Stimulated activated CD4-positive, alpha-beta T cell treated with anti-CD3 and anti-CD28 coated beads, TNF-alpha, amount 100 ng/mL, for 4 hours (primary cell): ENCODE measurements at places on chromosomes 7 and 10.

DNA sequence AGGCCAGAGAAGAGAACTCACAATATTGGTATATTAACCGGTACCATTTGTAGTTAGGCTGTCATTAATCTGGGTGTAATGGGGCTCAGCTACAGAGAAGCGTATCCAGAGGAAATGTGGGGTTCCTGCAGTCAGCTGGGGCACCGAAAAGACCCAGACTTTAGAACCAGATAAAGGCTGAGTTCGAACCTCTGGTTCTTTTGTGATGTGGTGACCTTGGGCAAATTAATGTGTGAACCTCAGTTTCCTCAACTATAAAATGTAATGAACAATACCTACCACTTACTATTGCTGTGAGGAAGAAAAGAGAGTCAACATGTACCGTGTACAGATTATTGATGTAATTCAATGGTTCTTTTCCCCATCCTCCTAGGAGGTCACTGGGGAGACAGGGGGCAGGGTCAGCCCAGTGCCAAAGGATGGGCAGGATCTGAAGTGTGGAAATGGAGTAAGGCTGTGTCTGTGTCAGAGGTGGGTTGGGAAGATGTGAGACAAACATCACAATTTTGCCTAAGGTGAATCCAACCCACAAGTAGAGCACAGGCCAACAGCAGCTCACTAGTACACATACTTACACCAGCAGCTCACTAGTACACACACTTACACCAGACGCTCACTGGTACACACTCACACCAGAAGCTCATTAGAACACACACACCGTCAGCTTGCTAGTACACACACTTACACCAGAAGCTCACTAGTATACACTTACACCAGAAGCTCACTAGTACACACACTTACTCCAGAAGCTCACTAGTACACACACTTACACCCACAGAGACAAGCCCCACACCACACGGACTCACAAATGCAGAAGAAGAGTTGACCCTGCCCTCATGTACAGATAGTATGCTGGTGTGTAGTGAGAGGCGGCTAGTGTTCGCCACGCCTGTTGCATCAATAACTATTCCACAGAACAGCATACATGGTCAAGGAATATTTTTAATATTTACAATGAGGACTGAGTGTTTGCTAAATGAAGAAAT, 28.0 kb downstream of the PRSS2 start:
- no peak for DNase-seq

DNA sequence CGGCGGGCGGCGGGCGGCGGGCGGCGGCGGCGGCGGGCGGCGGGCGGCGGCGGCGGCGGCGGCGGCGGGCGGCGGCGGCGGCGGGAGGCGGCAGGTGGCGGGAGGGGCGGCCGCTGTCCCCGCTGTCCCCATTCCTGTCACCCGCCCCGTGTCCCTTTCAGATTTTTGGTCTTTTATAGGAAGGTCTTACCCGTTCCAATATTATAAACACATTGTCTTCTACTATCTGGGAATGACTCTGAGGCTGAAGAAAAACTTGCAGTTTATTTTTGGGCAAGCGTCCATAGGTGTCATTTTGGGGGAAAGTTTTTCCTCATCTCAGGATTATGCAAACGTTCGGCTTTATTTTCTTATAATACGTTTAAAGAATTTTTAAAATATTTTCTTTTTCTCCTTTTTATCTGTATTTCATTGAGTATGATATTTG, 578 bp downstream of the ZNF713 start:
- no peak for DNase-seq

DNA sequence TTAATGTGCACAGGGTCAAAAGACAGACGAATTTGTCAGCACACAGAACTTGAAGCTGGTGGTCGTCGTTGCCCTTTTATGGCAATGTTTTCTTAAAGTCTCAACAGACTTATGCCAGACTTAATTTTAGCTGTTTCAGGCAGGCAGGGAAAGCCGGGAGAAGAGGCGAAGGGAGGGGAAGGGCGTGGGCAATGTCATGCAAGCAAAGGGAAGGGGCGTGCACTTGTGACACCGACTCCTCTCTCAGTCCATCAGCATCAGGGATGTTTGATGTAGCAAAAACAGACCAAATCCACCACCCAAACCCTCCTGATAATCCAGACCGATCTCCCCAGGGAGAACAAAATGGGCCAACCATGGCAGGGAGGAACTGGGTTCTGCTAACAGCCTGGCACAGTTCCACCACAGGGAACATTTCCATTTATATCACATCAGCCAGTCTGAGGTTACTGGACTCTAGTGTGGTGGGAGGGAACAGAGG, 118.1 kb upstream of the RHEB start:
- DNase-seq, result no peak

DNA sequence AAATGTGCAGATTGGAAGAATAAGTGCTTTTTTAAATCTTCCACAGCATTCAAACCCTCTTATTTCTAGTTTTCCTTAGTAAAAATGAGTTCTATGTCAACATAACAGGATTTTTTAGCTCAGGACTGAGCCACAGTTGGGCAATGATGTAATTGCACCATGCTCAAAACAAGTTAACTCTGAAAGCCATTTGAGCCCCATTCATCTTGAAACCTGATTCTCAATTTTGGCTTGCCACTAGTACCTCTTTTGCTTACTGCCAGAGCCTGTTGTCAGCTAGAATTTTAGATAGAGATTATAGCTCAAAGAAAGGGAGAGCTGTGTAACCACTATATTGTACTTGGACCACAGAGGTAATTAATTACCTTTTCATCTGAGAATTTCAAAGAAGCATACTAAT, 1028.5 kb upstream of the PHF14 start:
- no peak for DNase-seq

GRCh38 chr10:92420546-92421275, 129.7 kb downstream of the MARCHF5 start:
- DNase-seq, result no peak

DNA sequence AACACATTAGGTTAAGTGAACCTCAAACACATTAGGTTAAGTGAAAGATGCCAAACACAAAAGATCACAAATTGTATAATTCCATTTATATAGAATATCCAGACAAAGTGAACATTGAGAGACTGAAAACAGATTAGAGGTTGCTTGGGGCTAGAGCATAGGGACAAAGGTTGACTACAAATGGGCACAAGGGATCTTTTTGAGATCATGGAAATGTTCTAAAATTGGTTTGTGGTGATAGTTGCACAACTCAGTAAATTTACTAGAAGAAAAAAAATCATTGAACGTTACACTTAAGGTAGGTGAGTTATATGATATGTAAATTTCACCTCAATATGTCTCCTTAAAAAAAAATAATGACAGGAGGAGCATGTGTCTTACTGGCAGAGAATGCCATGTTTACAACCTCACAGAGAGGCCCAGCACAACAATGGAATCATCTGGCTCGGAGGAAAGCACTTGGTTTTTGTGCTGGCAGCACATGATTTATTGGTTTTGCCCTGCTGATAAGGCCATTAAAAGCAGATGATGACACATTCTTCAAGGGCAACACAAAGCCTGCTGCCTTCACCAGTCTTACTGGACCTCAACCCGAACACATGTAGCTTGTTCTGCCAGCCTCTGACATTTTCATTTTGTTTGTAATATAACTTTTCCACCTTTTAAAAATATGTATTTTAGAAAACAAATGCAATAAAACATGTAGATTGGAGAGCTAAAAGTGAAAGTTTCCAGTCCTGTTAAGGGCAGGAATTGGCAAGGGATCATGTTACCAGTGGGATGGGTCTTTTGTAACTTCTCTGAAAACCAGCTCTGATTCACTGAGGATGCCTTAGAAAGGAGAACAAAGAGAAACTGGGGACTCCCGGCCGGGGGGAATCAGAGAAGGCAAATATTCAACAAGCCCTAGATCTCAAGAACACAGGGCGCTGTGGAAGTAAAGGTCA, 11.9 kb upstream of the LMOD2 start:
- no peak for DNase-seq

- DNase-seq, result no peak
These were observed 104.0 kb upstream of the PRR15 start for GRCh38 chr7:29459589-29459988.

- DNase-seq, result no peak
These were observed 227.8 kb downstream of the CELF2 start for GRCh38 chr10:11245510-11245909.

DNA sequence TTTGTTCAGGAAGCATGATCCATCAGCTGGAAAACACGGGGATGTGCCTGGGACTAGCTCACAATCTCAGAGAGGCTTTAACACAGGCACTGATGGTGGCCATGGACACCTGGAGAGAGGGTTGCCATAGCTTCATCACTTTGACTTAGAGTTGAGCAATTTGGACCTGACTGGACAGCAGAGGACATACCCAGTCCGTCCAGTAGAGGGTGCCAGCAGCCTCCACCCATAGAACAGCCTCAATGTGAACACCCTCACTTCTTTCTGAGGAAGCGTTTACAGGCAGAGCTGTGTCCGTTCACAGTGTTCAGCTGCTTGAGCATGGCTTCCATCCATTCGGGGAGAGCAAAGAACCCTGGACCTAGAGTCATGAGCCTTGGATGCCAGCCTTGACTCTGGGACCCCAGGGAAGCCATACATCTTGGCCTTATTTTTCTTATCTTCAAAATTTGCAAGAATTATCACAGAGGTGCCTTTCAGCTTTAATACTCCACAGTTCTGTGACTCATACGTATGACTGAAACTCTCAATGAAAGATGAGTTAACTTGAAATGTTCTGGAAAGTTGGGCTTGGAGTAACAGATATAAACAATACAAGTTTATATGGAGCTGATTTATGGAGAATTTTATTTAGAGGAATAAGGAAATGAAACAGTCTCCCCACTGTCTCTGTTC, 302.9 kb upstream of the PODXL start:
- no peak for DNase-seq

DNA sequence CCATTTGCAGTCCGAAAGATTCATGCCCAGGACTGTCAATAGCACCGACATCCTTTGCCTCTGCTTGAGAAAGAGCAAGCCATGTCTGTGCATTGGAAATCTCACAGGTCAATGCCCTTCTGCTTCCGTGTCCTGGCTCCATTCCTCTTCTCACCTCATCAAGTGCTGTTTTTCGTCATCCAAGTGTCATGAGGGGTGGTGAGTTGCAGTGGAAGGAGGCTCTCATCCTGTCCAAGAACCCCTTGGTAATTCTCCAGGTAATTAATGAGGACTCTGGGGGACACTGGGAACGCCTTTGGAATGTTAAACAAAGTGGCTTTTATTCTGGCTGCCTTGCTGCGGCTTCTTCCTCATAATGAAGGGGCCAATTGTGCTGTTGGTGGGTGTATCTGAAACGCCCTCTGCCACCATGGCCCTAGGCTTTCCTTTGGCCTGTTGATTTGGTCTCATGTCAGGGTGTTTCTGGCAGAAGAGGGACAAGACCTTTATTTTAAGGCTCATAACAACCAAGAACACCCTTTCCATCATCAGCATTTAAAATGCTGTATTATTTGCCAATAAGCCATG, 57.7 kb downstream of the PPP1R3C start:
- DNase-seq, result no peak

- no peak for DNase-seq
These were observed 51.8 kb upstream of the MRLN start for GRCh38 chr10:59805014-59805413.

- DNase-seq, result no peak
These were observed 30.3 kb upstream of the KBTBD2 start for GRCh38 chr7:32921896-32922295.

GRCh38 chr7:34177476-34177875, 272.1 kb downstream of the BMPER start:
- DNase-seq, result no peak

GRCh38 chr7:4959893-4960292, 906 bp upstream of the MMD2 start:
- no peak for DNase-seq

DNA sequence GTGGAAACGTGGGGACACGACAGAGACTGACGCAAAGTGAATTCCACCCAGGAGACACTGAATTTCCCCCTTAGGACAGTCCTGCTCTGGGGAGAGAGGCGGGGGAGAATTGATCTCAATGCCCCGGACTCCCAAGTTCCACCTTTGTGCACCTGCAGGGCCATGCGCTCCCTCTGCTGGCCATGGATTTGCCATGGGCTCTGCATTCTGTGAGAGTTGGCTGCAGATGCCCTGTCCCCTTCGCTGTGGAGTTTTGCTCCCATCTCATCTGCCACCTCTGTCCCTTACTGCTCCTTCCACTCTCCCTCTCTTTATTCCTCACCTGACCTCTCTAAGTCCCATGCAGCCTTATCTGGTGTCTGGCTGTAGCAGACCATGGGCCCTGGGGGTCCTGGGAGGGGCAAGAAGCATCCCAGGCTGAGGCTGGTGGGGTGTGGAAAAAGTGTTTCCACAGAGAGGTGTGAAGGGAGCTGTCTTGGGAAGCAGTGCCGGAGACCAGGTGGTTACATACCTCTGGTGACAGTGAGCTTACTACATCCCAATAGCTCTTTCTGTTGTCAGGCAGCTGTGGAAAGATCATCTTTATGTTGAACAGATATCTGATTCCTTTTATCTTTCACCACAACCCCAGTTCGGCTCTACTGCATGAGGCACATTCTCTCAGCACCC, 14.3 kb downstream of the GHRHR start:
- DNase-seq, result no peak

DNA sequence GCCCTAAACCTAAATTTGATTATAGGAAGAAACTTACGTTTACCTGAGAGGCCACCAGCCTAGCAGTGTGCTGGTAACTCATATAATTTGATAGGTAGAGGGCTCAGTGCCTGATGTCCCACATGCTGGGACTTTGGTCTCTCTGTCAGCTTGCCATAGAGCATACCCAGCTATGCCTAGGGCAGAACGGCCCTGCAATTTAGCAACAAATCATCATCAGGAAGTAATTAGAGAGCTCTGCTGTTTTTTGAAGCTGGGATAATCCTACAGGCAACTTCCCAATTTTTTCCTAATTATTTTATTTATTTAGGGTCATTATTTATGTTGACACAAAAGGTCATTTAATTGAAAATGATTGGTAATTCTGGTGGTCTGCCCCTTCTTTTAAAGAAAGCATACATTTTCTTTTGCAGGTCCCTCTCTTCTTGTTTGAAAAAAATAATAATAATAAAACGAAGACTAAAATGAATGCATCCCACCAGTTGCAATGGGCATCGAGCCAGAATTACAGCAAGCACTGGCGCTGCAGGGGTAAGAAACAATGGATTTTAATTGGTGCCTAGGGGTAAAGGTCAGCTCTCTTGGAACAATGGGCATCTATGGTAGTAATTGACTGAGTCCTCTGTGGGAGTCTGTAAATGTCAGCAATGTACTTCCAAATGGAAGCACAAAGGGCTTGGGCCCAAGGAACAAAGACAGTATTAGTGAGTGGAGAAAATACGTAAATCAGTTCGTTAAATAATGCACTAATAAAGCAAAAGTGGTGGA, 348.0 kb downstream of the SORCS1 start:
- no peak for DNase-seq

GRCh38 chr7:97971120-97971989, 18.6 kb downstream of the OCM2 start:
- no peak for DNase-seq

GRCh38 chr7:46396481-46396880, 475.4 kb upstream of the IGFBP3 start:
- DNase-seq, result no peak

GRCh38 chr7:51645255-51645654, 328.6 kb upstream of the COBL start:
- no peak for DNase-seq

- DNase-seq, result no peak
These were observed 711.1 kb upstream of the SEMA3D start for GRCh38 chr7:85897967-85898366.

GRCh38 chr7:133940368-133940767, 186.8 kb upstream of the LRGUK start:
- DNase-seq, result no peak

- no peak for DNase-seq
These were observed 69.4 kb upstream of the GSDME start for GRCh38 chr7:24826662-24827020.

- no peak for DNase-seq
These were observed 152.3 kb downstream of the IPMK start for GRCh38 chr10:58115218-58116050.
